ENCODE measurements at places on chromosomes 2 and 18. TPM values are rescaled to one million over a fixed set of nuclear protein-coding genes. Genes with fewer than 3 reads are reported as not detected.
A peak's percentile ranks its signal among the peaks of the same experiment; 100 is the strongest.

- no peaks in the 10 kb centered on the region for H3K4me1 ChIP-seq
- H3K4me3 ChIP-seq = no peak overlapping the region
- no peak for DNase-seq
- H3K27me3 ChIP-seq = peaks cover 2% of the 10 kb centered on the region
Observed at GRCh38 chr18:2212598-2213205, 358.6 kb downstream of the METTL4 start.

GRCh38 chr2:6909431-6910385 is 7.5 kb upstream of the RNF144A start:
- H3K27ac ChIP-seq = peak overlapping the region; percentile 83
- H3K4me3 ChIP-seq = peak overlapping the region; percentile 66
- H3K4me1 ChIP-seq = peaks cover 90% of the 10 kb centered on the region
- H3K36me3 ChIP-seq = peaks cover 16% of the 10 kb centered on the region

- no peaks in the 10 kb centered on the region for H3K4me1 ChIP-seq
- H3K36me3 ChIP-seq = no peaks in the 10 kb centered on the region
- peaks cover 3% of the 10 kb centered on the region for H3K27me3 ChIP-seq
Observed at GRCh38 chr2:33391529-33392255, 84.8 kb upstream of the RASGRP3 start.

- H3K4me3 ChIP-seq = no peak overlapping the region
- no peak overlapping the region for H3K27ac ChIP-seq
- H3K4me1 ChIP-seq = peaks cover 21% of the 10 kb centered on the region
- no peak for DNase-seq
- H3K36me3 ChIP-seq = no peaks in the 10 kb centered on the region
Observed at GRCh38 chr2:162127422-162127821, 24.6 kb downstream of the GCG start.

GRCh38 chr2:26946841-26947784 is 23.3 kb upstream of the MAPRE3 start:
- peaks cover 1% of the 10 kb centered on the region for H3K27me3 ChIP-seq
- H3K27ac ChIP-seq = no peak overlapping the region
- no peaks in the 10 kb centered on the region for H3K36me3 ChIP-seq

DNA sequence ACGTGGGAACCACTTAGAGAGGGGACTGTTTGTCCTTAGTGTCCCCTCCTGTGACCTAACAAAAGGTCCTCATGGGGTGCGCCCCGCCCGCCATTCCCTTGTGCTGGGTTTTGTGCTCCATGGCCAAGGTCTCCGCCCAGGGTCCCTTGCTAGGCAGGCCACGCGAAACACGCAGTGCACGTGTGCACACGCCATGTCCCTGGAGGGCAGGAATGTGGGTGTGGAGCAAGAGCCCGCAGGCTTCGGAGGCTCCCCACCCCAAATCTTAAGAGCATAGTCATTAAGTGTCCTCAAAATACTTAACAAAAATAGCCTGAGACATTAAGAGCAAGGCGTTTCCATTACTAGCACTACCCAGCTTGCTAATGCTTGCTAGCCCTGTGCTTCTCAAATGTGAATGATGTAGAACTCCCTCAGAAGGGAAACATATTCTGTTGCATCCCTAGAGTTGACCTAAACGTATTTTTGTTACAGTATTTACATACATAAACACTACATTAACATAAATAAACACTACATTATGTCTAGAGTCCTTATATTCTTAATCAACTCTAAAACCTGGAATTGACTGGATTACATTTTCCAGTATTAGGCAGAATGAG is 117.6 kb upstream of the APCDD1 start:
- peaks cover 7% of the 10 kb centered on the region for H3K27me3 ChIP-seq
- no peaks in the 10 kb centered on the region for H3K4me1 ChIP-seq
- no peak for DNase-seq
- H3K27ac ChIP-seq = no peak overlapping the region

- H3K4me1 ChIP-seq = no peaks in the 10 kb centered on the region
- no peak for DNase-seq
- H3K36me3 ChIP-seq = peaks cover 30% of the 10 kb centered on the region
- no peak overlapping the region for H3K4me3 ChIP-seq
- no peak overlapping the region for H3K27ac ChIP-seq
Observed at GRCh38 chr2:121362226-121362625, 77.2 kb upstream of the TFCP2L1 start.

DNA sequence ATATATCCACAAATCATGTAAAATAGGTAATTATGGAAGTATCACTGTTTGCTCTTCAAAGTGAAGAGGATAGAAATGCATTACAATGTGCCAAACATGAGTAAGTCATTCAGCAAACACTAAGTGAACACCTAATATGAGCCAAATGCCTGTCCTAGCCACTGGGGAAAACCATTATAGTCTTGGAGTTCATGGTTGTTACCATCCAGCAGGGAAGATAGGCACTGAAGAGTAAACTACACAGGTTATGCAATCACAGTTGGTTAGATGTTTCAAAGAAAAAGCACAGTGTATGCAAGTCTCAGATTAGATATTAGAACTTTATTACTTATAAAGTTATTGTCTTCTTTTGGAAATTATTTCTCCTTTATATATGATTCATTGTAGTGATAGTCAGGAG is 3.9 kb upstream of the SERPINB2 start:
- H3K27me3 ChIP-seq = peaks cover 9% of the 10 kb centered on the region
- H3K36me3 ChIP-seq = no peaks in the 10 kb centered on the region
- DNase-seq = no peak
- H3K27ac ChIP-seq = no peak overlapping the region
- H3K4me1 ChIP-seq = no peaks in the 10 kb centered on the region

DNA sequence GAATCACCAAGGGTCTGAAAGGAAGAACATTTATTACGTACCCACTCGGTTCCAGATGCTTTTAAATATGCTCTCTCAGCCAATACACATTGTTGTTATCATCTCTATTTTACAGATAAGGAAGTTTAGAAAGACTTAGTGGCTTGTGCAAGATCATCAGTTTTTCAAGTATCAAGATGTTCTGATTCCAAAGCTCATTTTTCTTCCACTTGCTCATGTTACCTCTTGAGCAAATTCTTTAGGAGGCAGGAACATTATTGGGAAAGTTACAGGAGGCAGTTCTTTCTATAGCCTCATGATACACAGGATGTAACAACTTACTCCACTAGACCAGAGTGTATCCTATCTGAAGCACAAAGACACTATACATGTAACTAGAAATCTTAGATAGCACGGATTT is 65.0 kb upstream of the MMADHC start:
- H3K27me3 ChIP-seq = no peaks in the 10 kb centered on the region
- no peaks in the 10 kb centered on the region for H3K4me1 ChIP-seq
- no peak overlapping the region for H3K4me3 ChIP-seq
- no peak overlapping the region for H3K27ac ChIP-seq

GRCh38 chr2:30139131-30139870 is 7.5 kb upstream of the YPEL5 start:
- H3K27me3 ChIP-seq = peaks cover 6% of the 10 kb centered on the region
- no peaks in the 10 kb centered on the region for H3K36me3 ChIP-seq
- H3K27ac ChIP-seq = peak overlapping the region; percentile 72
- no peak overlapping the region for H3K4me3 ChIP-seq
- DNase-seq = no peak
- H3K4me1 ChIP-seq = peaks cover 12% of the 10 kb centered on the region

GRCh38 chr2:237020090-237020489 is 65.6 kb upstream of the COPS8 start:
- H3K36me3 ChIP-seq = no peaks in the 10 kb centered on the region
- no peak overlapping the region for H3K27ac ChIP-seq
- H3K27me3 ChIP-seq = peaks cover 4% of the 10 kb centered on the region
- DNase-seq = no peak
- no peaks in the 10 kb centered on the region for H3K4me1 ChIP-seq

- peaks cover 26% of the 10 kb centered on the region for H3K4me1 ChIP-seq
- no peak overlapping the region for H3K4me3 ChIP-seq
- no peak overlapping the region for H3K27ac ChIP-seq
- H3K36me3 ChIP-seq = peaks cover 2% of the 10 kb centered on the region
- H3K27me3 ChIP-seq = peaks cover 3% of the 10 kb centered on the region
Observed at GRCh38 chr2:29035016-29035745, 39.1 kb downstream of the PCARE start.

- peaks cover 63% of the 10 kb centered on the region for H3K4me1 ChIP-seq
- H3K36me3 ChIP-seq = peaks cover 13% of the 10 kb centered on the region
- DNase-seq = peak; percentile 45
- no peaks in the 10 kb centered on the region for H3K27me3 ChIP-seq
Observed at GRCh38 chr2:236536727-236537398, 32.8 kb upstream of the ACKR3 start.

- H3K36me3 ChIP-seq = peaks cover 3% of the 10 kb centered on the region
- H3K4me3 ChIP-seq = no peak overlapping the region
- H3K4me1 ChIP-seq = peaks cover 5% of the 10 kb centered on the region
- H3K27me3 ChIP-seq = no peaks in the 10 kb centered on the region
- no peak overlapping the region for H3K27ac ChIP-seq
Observed at GRCh38 chr18:79327199-79327721, 68.5 kb upstream of the NFATC1 start.

DNA sequence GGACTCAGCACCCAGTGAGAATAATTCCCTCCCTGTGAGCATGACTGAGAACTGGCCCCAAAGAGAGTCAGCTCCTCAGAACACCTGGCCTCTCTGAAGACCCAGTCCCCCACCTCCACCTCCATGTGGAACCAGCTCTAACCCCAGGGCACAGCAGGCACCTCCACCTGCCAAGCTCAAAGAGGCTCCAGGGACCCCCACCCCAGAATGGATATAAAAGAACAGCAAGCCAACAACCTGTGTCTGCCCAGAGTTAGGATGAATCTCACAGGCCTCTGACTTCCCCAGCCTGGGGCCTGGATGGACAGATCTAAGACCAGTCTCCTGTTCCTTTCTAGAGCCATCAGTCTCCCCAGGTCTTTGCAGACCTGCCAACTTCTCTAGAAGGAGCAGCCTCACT is 498.5 kb downstream of the EIPR1 start:
- H3K36me3 ChIP-seq = no peaks in the 10 kb centered on the region
- H3K4me3 ChIP-seq = no peak overlapping the region
- no peak overlapping the region for H3K27ac ChIP-seq
- no peak for DNase-seq
- H3K4me1 ChIP-seq = no peaks in the 10 kb centered on the region

DNA sequence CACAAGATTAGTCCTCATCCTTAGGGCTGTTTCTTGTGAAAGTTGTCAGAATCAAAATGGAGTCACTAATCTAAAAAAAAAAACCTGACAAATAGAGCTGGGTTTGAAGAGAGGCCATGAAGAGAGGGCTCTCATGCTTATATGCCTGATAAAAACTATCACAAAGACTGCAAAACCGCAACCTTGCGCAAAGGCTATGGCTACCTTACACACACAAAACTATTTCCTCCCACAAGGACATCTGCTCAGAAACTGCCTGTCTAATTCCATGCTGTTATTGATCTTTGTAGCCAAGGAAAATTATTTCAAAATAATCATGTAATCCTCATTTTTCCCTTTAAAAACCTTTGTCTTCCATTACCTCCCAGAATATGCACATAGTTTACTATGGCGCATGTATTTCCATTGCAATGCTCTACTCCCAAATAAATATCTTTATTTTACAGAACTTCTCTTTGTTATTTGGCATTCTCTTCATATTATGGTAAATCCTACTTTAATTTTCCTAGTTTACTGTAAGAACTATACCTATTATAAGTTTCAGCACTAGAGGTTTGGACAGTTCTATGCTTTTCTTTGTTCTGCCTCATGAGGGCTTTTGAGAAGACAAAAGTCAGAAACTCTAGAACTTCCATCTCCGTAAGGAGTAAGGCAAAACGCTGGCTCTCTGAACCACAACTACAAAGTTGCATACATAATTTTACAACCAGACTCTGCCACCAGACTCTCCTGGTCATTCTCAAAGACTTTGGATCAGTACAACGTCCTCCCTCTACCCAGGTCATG is 9.6 kb upstream of the DPYSL5 start:
- DNase-seq = no peak
- H3K4me3 ChIP-seq = no peak overlapping the region

- H3K4me1 ChIP-seq = peaks cover 64% of the 10 kb centered on the region
- peak overlapping the region; percentile 71 for H3K4me3 ChIP-seq
- H3K27me3 ChIP-seq = no peaks in the 10 kb centered on the region
- H3K36me3 ChIP-seq = peaks cover 5% of the 10 kb centered on the region
Observed at GRCh38 chr18:59143441-59143840, 3.8 kb downstream of the SEC11C start.

GRCh38 chr18:37653618-37654017 is 88.0 kb upstream of the CELF4 start:
- DNase-seq = no peak
- H3K27ac ChIP-seq = no peak overlapping the region
- H3K4me3 ChIP-seq = no peak overlapping the region
- no peaks in the 10 kb centered on the region for H3K27me3 ChIP-seq
- no peaks in the 10 kb centered on the region for H3K4me1 ChIP-seq

GRCh38 chr2:226776104-226776503 is 23.5 kb downstream of the IRS1 start:
- no peak overlapping the region for H3K4me3 ChIP-seq
- H3K27me3 ChIP-seq = no peaks in the 10 kb centered on the region
- peaks cover 22% of the 10 kb centered on the region for H3K36me3 ChIP-seq
- DNase-seq = no peak
- peaks cover 29% of the 10 kb centered on the region for H3K4me1 ChIP-seq

The C2orf80 gene
- total RNA-seq = not detected

The CFAP65 gene
- not detected for total RNA-seq

The IDH1 gene
- total RNA-seq = 23.8 TPM

The ABCG8 gene
- total RNA-seq = not detected

The CCL20 gene
- total RNA-seq = 3.2 TPM

The SLC23A3 gene
- 1.9 TPM for total RNA-seq

The UGT1A8 gene
- not detected for total RNA-seq
